ENCODE measurements at places on chromosomes 11 and 22.

GRCh38 chr11:47508240-47508957 lies 44.5 kb downstream of the CELF1 start:
- DNase-seq, result no peak

DNA sequence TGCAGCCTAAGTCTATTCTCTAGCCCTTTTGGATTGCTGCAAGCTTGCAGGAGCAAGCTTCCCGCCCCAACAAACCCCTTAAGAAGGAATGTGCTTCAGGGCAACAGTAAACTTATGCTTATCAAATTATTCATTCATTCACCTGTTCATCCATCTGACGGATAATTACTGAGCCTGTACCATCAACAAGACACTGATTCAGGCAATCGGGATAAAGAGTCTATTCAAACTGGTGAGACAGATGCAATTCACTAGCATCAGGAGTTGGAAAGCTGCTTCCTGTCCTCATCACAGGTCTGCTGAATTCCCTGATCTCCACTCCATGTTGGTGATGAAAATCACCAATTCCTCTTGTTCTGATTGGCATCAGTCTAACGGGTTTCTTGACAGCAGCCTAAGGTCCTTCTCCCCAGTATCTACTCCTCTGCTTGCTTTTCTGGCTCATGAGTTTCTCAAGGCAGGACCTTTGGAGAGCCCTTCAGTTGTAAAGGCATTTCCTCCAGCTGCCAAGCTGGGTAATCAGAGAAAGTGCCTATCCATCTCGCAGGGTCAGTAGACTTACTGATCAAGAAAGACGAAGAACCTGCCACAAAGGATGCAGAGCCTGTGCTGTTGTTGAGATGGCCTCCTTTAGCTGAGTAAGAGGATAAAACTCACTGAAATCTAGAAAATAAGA lies 429.0 kb upstream of the SYN3 start:
- no peak for DNase-seq

DNA sequence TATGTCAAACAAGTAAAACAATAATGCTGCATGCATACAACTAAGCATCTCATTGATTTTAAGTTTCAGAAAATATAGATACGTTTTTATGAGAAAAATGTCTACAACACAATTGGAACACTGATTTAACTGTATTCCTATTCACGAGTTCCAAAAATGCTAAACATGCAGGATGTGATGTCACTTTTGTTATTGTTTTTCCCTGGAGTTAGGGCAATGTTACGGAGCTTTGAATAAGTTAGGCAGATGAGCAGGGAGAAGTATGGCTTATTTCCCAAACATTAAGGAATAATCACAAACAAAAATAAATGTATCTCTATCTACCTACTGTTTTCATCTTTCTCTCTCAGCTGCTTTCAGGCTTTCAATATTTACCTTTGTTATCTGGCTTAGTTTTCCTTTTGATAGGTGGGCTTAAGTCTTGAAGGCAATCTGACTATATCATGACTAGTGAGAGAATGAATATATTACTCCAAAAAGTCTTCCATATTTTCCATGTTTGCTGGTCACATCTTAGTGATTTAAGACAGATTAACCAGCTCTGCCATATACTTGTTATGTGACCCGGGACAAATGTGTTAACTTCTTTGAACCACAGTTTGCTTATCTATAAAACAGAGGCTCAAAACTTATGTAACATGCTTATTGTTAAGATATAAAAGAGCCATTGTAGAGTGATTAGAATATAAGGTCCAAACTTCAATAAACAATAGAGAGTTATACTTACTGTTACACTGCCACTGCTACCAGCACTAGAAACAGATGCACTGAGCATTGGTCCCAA lies 854.4 kb upstream of the CCDC90B start:
- no peak for DNase-seq

- DNase-seq, result no peak
These were observed 28.5 kb upstream of the PAK1 start for GRCh38 chr11:77502346-77502905.

GRCh38 chr11:124769806-124770774 lies 8.0 kb upstream of the ESAM start:
- DNase-seq, result no peak

DNA sequence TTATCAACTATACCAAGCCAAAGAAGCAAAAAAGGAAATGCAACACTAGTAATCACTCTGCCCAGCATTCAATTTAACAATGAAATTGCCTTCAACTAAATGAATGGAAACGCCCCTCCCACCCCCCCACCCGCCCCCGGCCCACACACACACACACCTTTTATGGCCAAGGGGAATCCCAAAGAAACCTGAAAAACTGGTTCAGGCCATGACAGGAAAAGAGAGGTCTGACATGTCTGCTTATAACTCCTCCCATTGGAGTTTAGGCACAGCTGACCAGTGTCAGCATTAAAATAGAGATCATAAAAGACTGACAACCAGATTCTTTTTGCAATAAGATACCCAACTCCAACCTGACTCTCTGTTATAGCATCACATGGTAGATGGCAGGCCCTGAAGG lies 42.6 kb downstream of the ACER3 start:
- DNase-seq, result no peak

GRCh38 chr11:20611892-20612291 lies 12.5 kb downstream of the SLC6A5 start:
- DNase-seq, result peak; percentile 32

DNA sequence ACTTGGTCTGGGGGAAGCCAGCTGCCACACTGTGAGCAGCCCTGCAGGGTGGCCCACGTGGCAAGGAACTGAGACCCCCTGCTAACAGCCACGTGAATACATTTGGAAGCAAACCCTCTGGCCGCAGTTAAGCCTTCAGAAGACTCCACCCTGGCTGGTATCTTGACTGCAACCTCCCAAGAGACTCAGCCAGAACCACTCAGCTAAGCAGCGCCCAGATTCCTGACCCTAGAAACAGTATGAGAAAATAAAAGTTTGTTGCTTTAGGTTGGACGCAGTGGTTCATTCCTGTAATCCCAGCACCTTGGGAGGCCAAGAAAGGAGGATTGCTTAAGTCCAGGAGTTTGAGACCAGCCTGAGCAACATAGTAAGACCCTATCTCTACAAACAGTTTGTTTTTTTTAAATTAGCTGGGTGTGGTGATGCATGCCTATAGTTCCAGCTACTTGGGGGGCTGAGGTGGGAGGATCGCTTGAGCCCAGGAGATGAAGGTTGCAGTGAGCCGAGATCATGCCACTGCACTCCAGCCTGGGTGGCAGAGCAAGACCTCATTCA lies 8.7 kb downstream of the ZMAT5 start:
- DNase-seq, result no peak

DNA sequence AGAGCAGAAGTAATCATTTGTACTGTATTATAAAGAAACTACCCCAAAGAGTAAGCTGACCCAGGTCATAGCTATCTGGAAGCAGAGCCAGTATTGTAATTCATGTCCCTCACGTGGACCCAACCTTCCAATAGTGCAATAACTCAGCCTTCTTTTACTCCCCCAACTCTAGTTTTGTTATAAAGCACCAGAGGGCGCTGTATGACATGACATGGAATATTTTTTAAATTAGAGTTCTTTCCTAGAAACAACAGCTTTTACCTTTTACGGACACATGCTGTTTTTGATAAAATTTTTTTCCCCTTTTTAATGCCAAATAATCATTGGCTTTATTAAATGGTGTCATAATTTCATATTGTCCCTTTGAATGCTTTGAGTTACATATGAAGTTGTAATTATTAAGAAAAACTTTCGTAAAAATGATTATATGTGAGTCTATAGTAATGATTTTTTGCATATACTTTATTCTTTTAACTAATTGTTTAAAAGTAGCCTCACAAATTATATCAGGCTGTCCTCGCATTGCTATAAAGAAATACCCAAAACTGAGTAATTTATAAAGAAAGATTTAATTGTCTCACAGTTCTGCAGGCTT lies 76.9 kb downstream of the DKK3 start:
- DNase-seq, result peak; percentile 28

GRCh38 chr11:92789761-92790160 lies 179.7 kb upstream of the MTNR1B start:
- DNase-seq, result no peak

DNA sequence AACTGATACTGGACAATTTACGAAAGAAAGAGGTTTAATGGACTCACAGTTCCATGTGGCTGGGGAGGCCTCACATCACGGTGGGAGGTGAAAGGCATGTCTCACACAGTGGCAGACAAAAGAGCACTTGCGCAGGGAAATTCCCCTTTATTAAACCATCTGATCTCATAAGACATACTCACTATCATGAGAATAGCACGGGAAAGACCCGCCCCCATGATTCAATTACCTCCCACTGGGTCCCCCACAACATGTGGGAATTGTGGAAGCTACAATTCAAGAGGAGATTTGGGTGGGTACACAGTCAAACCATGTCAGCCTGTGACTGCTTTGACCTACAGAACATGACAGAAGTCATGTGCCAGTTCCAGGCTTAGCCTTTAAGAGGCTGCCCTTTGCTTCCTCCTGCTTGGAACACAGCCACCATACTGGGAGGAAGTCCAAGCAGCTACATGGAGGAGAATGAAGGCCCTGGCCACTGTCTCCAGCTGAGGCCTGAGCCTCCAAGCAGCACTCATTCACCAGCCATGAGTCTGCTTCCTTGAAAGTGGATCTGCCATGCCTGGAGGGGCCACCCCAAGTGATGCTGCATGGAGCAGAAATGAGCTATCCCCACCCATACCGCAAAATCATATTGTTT lies 10.9 kb upstream of the GAL start:
- DNase-seq, result no peak

DNA sequence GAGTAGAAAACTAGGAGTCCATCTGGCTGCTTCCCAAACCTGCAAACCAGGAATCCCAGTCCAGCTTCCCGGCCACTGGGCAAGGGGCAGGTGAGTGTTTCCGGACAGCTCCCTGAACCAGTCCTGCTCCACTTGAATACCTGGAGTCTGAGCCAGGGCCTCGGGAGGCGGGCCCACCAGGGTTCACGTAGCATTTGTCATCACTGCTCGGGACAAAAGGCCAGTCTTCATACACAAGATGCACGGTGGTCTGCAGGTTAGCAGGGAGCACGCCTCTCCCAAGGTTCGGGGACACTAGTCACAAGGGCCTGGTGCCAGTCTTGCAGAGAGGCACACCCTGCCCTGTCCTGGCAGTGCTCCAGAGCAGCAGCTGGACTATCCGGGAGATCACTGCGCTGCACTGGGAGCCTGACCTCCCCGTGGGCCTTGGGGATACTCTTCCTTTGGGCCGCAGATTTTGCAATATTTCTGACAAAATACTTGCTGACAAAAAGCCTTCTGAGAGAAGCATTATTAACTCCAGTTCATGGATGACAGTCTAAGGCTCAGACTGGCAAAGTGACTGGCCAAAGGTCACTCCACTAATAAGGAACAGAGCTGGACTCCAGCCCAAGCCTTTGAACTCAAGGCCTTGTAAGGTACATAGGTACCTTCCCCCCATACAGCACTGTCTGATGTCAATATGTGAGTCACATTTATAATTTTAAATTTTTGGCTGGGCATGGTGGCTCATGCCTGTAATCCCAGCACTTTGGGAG lies 25.1 kb downstream of the CD6 start:
- no peak for DNase-seq

All from HuH-7 (cell line).